ENCODE measurements at places on chromosomes 13 and 19.

DNA sequence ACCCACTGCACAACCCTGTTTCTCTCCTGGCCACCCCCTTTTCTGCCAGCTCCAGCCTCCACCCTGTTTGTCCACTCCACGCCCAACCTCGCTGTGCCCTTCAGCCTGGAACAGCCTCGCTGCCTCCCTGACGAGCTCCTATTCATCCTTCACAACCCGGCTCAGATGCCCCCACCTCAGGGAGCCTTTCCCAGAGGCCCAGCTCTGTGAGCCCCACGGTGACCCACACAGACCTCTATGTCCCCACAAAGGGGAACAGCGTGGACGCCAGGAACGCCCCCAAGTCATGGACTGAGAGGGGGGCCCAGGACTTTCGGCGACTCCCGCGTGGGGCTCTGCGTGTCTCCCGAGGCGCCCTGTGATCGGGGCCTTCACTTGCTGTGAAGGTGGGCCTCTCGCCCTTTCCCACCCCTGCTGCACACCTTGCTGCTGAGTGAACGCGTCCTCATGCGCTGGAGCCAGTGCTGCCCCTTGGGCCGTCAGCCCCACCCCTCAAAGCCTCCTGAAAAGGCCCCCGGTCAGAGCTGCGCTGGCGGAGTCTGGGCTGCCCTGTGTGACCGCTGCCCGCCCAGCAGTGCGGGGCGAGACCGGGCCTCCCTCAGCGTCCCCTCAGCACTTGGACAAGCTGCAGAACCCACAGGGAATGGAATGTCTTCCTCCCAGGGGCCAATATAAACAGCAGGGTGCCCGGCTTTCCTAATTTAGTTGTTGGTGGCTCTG, 40.0 kb downstream of the ADPRHL1 start:
- DNase-seq: no peak

DNA sequence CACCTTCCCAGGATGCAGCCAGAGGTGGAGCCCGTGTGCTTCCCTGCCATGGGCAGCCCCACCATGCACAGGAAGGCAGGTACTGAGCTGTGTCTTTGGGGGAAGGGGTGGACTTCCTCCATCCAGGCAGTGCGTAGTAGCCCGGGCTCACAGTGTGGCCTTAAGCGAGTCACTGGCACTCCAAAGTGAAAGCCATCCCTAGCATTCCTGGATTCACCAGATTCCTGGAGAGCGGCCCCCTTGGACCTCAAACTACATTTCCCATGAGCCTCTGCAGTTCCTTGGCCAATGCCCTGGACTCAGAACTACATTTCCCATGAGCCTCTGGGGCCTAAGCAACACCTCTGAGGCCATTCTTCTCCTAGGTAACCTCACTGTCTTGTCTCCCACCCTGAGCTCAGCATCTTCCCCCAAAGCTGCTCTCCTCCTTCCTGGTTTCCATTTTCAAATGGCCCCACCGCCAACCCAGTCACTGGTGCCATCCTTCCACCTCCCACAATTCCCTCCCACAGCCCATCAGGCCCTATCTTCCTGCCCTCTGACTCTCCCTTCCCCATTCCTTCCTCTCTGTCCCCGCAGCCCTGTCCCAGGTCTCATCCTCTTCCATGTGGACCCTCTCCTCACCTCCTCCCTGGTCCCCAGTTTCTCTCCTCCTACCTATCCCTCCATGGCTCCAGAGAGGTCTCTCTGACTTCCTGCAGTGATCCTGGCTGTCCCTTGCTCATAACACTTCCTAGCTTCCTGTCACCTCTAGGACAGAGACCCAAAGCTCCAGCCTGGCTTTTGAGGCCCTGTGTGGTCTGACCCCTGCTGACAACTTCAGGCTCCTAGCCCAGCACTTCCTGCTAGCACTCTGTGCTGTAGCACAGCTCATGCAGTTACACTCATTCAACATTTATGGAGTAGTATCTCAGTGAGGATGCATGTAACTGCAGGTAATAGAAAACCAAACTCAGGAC, at the start of gene C19orf81:
Gene C19orf81, plus strand, starts transcription at position 13 of the 959 bp plus-strand sequence. Its CDS starts 0 bp downstream, at position 13.
- no peak for DNase-seq

- no peak for DNase-seq
Observed at GRCh38 chr13:25046274-25046984, 49.5 kb upstream of the PABPC3 start.

GRCh38 chr13:72195044-72195704, 328.2 kb upstream of the DACH1 start:
- DNase-seq: no peak

GRCh38 chr13:42707586-42707985, 73.8 kb upstream of the FAM216B start:
- DNase-seq: no peak

- DNase-seq: no peak
Observed at GRCh38 chr19:22901431-22902130, 69.5 kb downstream of the ZNF723 start.

DNA sequence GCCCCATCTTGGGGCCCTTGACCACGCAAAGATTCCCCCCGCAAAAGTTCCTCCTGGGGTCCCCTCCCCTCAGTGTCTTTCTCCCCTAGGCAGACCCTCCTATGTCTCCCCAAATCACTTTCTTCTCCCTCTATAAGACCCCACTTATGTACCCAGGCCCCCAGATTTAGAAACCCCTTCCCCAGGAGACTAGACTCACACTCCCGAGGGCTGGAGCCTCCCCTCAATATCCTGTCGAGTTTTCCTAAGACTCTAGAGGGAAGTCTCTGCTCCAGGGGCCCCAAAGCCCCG, 1.4 kb downstream of the SLC1A5 start:
- no peak for DNase-seq

- DNase-seq: peak; percentile 39
Observed at GRCh38 chr19:14434543-14435319, 1.6 kb downstream of the PKN1 start.

DNA sequence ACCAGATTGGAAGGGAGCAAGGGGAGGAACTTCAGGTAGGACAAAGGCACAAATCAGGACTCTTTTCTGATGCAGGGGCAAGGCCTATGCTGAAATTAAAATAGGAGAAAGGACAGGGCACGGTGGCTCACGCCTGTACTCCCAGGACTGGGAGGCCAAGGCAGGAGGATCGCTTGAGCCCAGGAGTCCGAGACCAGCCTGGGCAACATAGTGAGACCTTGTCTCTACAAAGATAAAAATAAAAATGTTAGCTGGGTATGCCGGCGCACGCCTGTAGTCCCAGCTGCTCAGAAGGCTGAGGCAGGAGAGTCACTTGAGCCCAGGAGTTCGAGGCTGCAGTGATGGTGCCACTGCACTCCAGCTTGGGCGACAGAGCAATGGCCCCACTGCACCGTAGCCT, 5.7 kb downstream of the SLC17A7 start:
- no peak for DNase-seq

GRCh38 chr13:113398963-113399754, 35.2 kb upstream of the GRTP1 start:
- DNase-seq: no peak

- no peak for DNase-seq
Observed at GRCh38 chr13:26445092-26445491, 112.4 kb upstream of the WASF3 start.

- no peak for DNase-seq
Observed at GRCh38 chr13:96203471-96203870, 113.6 kb downstream of the HS6ST3 start.

- DNase-seq: no peak
Observed at GRCh38 chr13:23007426-23007825, 173.4 kb upstream of the SGCG start.

- DNase-seq: no peak
Observed at GRCh38 chr19:36103040-36103626, 7.8 kb upstream of the OVOL3 start.

- no peak for DNase-seq
Observed at GRCh38 chr19:29936409-29936808, 5.6 kb upstream of the URI1 start.

- DNase-seq: peak; percentile 44
Observed at GRCh38 chr13:73090116-73090822, 31.5 kb downstream of the KLF5 start.
